Activated CD4-positive, alpha-beta T cell treated with anti-CD3 and anti-CD28 coated beads for 48 hours (primary cell): ENCODE measurements at places on chromosomes 12 and 14.

DNA sequence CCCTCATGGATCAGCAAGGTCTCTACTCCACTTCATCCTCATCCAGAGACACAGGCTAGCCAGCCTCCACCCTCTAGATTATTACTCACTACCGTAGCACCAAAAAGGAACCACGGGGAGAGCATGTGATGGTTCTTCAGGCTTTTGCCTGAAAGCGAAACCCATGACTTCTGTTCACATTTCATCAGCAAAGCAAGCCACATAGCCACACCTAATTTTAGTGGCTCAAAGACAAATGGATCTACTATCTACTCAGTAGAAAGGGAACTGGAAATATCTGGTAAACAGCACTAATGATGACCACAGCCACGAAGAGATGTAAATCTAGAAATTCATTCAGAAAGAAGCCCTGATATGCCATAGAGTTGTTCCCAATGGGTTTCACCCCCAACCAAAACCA lies 51.4 kb downstream of the VCPKMT start:
- DNase-seq = peak; percentile 75

DNA sequence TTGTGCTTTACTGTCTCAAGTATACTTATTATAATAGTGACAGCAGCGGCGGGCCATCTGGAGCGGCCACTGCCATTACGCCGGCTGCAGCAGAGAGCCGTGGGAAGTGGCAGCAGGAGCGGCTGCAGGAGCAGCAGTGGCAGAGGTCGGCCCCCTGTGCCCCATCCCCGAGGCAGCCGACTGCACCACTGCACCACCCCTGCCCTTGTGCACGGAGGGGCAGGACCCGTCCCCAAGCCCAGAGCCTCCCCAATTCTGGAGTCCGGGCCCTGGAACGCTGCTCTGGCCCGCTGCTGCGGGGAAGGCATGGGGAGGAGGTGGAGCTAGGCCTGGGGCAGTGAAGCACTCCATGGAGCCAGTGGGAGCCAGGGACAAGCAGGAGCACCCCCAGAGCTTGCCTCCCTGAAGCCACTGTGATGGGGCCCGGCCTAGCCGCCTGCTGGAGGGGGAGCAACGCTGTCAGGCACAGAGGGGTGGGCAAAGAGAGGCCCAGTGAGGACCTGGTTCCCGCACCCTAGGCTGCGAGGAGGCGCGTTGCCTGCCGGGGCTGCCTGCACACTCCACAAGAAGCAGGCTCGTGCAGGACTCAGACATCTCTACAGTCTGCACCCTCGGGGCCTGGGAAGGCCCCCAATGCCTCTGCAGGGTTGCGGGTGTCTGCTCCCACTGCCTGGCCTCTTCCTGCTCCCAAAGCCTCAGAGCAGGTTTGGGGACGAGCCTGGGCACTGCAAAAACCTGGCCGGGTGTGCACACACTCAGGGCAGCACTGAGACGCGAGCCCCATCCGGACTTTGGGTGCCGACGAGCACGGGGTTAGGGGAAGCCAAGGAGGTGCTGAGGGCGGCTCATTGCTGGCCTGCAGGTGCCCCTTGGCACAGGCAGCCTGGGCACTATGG lies 74.2 kb upstream of the RASSF8 start:
- no peak for DNase-seq

- no peak for DNase-seq
These were observed 112.0 kb downstream of the TSPAN8 start for GRCh38 chr12:71045781-71046180.

DNA sequence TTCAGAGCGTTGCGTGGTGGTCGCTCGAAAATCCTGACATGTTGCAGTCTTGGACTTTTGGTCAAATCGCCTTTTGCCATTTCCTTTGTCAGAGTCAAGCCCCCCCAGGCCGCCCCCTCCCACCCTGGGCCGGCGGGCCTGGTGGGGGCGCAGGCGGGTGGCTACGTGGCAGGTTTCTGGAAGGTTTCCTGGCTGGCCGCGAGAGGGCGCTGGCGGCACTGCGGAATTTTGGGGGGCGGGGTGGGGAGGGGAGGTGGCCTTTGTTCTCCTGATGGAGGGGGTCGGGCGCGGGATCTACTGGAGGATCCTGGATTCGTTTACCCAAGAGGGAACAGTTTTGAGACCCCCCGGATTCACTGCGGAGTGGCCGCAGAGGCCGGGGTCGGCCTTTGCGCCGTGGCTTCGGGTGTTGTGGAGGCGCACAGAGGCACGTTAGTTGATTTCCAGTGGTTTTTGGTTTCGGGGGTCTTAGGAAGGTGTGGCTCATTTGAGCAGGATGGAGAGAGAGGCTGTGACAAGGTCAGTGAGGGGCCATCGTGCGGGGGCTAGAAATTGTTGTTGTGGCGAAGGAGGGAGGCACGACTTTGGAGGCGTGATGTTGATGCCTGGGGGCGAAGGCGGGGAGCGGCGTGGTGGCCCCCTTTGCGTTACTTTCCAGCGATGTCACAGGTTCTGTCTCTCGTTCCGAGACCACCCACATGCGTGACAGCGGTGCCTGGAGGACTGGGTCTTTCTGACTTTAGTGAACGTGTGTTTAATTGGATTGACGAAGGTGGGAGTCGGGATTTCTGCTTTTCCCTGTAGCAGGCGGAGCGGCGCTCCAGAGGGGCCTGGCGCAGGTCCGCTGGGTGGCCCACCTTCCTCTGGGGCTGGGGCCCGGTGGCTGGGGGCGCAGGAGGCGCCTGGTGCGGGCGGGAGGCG lies 1.4 kb downstream of the MEG3 start:
- no peak for DNase-seq

- peak; percentile 87 for DNase-seq
These were observed 71.2 kb downstream of the VCPKMT start for GRCh38 chr14:50045039-50045711.

- DNase-seq = no peak
These were observed 754 bp downstream of the KRT18 start for GRCh38 chr12:52949413-52950331.

DNA sequence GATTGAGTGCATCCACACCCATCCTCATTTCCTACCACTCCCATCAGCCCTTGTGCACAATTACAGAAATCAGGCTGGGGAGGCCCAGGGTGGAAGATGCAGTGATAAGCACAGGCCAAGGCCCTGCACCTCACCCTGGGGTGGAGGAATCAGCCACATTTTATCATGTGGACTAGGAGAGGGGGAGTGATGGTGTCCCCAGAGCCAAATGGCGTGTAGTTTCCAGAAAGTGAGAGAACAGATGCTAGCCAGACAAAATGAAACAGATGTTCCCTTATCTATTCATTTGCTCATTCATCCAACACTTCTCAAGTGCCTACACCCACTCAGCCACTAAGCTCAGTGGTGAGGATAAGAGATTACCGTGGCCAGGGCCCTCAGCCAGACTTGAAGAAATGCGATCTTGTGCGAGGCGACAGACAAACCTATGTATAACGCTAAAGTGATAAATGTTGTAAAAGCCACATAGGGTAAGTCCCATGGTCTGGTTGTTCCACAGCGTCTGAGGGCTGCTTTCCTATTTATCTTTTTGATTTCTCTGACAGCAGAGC lies 93.6 kb downstream of the STAB2 start:
- DNase-seq = peak; percentile 34

DNA sequence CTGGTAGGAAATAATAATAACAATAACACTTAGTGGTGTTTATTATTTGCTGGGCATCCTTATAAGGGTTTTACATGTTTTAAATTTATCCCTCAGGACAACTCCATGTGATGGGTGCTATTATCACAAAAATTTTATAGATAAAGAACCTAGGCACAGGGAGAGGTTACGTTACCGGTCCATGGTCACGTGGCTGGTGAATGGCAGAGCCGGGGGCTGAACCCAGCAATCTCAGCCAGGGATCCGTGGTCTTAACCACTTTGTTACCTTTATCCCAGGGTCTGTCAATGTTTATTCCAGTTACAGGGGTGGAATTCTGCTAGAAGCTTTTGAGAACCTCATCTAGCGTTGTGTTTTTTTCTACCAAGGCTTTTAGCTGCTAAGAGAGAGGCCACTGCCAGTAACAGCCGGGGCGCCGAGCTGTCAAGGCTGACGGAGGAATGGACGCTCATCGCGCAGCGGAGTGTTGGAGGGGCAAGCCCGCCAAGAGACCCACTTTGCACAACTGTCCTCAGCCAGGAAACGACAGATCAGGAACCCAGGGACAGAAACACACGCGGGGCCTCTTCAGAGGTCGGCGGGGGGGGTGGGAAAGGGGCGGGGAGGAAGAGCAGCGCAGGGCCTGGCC lies 418 bp downstream of the AMN1 start:
- DNase-seq = peak; percentile 49

DNA sequence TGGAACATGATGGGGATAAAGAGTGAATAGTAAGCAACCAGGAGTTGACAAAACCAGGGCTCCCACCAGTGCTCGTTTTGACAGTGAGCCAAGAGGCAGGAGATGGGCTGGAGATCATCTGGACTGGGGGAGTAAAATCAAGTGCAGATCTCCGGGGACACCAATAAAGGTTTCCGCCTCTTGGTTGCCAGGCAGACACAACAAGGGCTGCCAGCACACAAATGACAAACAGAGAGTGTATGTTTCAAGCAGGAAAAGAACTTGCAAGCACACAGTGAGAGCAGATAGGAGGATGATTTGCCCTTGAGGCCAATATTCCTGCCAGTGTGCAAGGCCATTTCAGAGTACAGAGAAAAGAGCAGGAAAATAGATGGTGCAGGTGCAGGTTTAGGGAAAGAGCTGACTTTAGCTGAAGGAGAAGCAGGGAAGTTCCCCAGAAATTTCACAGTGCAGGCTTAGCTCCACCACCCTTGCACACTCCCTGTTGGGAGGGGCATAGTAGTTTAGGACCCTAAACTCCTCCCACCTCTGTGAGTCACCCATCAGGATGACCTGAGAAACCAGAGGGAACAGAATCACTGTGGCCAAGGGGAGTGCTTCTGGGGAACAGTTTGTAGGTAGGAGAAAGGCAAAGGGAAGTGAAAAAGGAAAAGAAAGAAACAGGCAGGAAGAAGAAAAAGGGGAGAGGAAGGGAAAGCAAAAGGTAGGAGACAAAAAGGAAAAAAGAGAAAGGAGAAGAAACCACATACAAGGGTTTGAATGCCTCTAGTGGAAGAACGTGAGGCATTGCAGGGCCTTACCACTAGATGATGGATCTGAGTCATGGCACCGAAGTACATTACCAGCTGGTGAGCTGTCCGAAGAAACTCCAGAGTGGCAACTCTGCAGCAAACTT lies 404.4 kb downstream of the SLC6A15 start:
- no peak for DNase-seq

DNA sequence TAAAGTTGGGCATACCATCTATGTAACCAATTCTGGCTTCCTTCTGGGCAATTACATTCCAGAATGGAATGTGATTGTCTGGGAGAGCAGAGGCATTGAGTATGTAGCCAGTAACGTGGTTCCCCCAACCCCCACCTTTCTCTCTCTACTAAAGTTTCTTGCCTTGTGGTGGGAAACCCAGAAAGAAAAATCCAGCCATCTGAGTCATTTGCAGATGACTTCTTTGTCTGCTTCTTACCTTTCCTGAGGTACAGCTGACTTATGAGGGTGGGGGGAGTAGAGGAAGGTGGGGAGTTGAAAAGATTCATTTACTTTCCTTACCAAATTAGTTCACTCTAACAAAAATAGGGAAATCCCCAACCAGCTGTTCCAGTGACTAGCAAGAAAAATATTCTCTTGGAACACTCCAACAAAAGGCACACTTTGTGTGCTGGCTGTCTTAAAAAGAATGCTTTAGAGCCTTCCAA lies 112.1 kb upstream of the FRMD6 start:
- DNase-seq = no peak

- DNase-seq = no peak
These were observed 21.0 kb downstream of the KTN1 start for GRCh38 chr14:55600784-55601561.

- no peak for DNase-seq
These were observed 614.1 kb downstream of the SLC16A7 start for GRCh38 chr12:60209933-60210332.

- no peak for DNase-seq
These were observed 69.4 kb downstream of the ACSM4 start for GRCh38 chr12:7373226-7373625.

DNA sequence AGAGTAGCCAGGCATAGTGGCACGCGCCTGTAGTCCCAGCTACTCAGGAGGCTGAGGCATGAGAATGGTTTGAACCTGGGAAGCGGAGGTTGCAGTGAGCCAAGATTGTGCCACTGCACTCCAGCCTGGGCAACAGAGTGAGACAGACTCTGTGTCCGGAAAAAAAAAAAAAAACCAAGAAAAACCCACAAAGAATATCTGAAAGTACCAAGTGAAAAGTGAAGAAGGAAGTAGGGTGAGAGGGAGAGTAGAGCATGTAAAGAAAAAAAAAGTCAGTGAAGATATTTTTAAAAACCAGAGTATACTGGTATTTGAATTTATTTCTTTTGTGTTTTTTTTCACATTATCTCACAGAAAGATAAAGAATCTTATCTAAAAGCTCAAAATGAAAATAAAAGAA lies 43.3 kb upstream of the ISM2 start:
- no peak for DNase-seq

GRCh38 chr14:23486036-23486435 lies 16.5 kb downstream of the NGDN start:
- DNase-seq = no peak

DNA sequence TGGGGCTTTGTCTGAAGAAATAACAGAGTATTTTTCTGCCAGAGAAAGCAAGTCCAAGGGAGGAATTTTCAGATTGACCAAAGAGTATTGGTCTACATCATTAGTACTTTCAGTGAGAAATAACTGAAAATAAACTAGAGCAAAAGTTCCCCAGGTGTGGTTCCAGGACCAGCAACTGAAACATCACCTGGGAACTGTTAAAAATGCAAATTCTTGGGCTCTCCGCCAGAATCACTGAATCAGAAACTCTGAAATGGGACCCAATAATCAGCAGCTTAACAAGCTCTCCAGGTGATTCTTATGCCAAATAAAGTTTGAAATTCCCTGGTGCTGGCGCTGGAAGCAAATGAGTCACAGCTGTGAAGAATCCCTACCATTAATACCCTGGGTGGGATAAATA lies 52.1 kb downstream of the EIF2S3B start:
- no peak for DNase-seq

GRCh38 chr14:37643701-37644100 lies 48.3 kb downstream of the TTC6 start:
- no peak for DNase-seq

GRCh38 chr12:87336814-87337336 lies 692.3 kb downstream of the C12orf50 start:
- DNase-seq = no peak

GRCh38 chr14:24940213-24940783 lies 109.6 kb downstream of the STXBP6 start:
- DNase-seq = no peak

- DNase-seq = no peak
These were observed 154.4 kb downstream of the FUT8 start for GRCh38 chr14:65566820-65567522.

DNA sequence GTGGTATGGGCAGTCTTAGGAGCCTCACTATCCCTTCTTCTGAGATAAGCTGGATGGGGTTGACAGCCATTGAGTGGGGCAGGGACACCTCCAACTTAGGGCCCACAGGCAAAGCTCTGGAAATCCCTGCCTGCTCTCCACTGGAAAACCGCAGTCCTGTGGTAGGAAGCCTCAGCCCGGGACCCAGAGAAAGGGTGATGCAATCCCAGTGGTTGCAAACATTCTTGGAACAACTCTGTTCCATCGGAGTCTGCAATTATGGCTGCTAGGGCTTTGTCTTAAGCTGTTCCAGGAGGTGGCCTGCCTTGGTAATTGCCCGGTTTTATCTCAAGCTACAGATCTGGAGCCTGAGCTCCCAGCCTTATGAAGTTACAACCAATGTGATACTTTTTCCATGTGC lies 133.4 kb downstream of the DICER1 start:
- DNase-seq = no peak

GRCh38 chr12:188910-189621 lies 24.9 kb downstream of the SLC6A12 start:
- peak; percentile 62 for DNase-seq
